ENCODE measurements at places on chromosomes 4 and X.

- DNase-seq = no peak
These were observed 286.1 kb upstream of the TBX22 start for GRCh38 chrX:79728421-79728820.

DNA sequence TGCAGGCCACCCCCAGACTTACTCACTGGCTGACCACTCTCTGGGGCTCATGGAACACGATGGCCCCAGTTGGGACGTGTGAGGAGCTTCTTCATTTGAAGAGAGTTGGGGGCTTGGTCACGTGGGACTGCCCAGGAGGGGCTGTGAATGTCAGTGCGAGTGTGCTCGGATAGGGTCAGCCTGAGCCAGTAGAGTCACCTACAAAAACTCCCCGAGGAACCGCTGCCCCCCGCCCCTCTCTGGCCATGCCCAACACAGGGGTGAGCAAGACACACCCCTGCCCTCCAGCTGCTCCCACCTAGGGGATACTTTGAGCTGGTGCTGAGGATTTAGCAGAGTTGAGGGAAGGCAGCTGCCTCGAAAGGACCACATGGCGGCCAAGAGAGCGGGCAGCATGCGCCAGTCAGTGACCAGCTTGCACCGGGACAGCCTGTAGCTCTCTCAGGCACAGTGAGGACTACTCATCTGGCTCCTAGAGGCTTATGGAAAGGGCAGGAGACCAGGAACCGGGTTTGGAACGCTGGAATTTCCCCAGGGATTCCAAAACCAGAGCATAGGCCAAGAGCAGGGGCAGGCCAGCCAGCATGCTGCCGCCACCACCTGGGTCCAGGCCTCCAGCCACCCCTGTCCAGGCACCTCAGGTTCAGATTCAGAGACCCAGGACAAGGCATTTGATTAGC is 8.4 kb downstream of the PNMA6E start:
- no peak for DNase-seq

DNA sequence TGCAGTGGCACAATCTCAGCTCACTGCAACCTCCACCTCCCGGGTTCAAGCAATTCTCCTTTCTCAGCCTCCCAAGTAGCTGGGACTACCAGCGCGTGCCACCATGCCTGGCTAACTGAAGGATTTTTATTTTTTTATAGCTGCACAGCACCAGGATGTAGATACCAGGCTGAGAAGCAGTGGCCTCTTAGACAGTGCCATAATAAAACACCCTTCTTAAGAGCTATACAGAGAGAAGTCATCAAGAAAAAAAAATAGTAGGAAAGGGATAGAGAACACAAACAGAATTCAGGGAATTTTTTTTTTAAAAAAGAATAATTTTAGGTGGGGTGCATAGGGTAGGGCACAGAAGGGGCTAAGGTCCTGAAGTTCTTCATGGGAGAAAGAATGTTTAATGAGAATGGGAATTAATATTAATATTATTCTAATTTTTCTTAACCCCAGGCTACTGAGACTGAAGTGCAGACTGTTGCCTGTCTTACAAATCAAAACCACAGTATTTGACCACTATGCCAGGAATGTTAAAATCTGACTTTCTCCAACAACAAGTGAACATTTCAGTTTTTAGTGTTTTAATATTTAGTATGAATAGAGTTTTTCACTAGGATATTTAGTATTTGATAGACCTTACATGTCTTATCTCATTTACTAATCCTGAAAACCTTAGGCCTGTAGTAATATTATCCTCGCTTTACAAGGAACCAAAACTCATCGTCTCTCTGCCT is 146.7 kb downstream of the KCNIP4 start:
- DNase-seq = no peak

DNA sequence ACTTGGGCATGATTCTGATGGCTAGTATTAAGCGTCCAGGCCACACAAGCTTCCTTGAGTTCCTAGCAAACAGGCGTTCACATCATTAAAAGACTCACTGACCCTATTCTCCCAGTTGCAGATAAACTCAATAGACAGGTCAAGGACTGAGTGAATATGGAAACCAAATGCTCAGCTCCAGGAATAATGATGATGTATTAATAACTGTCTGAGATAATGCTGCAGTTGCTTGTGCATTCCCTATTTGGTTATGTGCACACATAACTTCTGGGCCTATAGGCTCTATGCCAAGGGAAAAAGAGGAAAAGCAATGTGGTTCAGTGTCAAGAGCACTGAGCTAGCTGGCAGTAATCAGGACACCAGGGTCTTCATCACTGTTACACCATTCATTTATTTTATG is 3.5 kb downstream of the RAB9B start:
- DNase-seq = no peak

- no peak for DNase-seq
These were observed 48.9 kb upstream of the PHF8 start for GRCh38 chrX:54093159-54093558.

DNA sequence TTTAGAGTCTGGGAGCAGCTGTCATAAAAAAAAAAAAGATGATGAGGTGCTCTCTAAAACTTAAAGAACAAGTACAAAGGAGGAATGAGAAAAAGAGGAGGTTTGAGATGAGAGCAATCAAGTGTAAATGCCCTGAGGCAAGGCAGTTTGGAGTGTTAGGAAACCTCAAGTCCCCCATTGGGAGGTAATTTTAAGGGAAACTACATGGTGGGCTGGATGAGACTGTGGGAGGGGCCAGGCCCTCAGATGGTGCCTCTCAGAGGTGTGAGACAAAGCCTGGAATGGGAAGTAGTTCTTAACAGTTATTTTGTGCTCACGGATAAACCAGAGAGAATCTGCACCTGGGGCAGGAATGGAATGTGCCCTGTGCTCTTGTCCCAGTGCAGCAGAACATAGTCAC is 1.9 kb upstream of the MAGEB3 start:
- DNase-seq = no peak

GRCh38 chrX:10233696-10234095 is 76.9 kb downstream of the CLCN4 start:
- no peak for DNase-seq
